ENCODE measurements at places on chromosomes 2 and 18. TPM values are rescaled to one million over a fixed set of nuclear protein-coding genes. Genes with fewer than 3 reads are reported as not detected.

The RAD51AP2 gene
- total RNA-seq: not detected

The PRSS56 gene
- total RNA-seq: not detected

The FMNL2 gene
- total RNA-seq: 29.0 TPM

The NGEF gene
- 3.3 TPM for total RNA-seq

The RNF125 gene
- 0.57 TPM for total RNA-seq

The CDH19 gene
- not detected for total RNA-seq

The C1QL2 gene
- not detected for total RNA-seq

The RGPD4 gene
- total RNA-seq: not detected

The CD207 gene
- total RNA-seq: not detected

The CCDC85A gene
- total RNA-seq: 0.74 TPM

The SKOR2 gene
- not detected for total RNA-seq

The LIMS4 gene
- total RNA-seq: 0.24 TPM

The PKDCC gene
- total RNA-seq: 12.9 TPM

The DSC3 gene
- total RNA-seq: not detected

The CTAGE1 gene
- total RNA-seq: not detected

The DLX2 gene
- 2.2 TPM for total RNA-seq

The SLC5A7 gene
- not detected for total RNA-seq

The NDC80 gene
- 56.7 TPM for total RNA-seq

The MRPS9 gene
- 45.7 TPM for total RNA-seq

The ACMSD gene
- total RNA-seq: not detected

The REEP1 gene
- 4.1 TPM for total RNA-seq

The GALR1 gene
- total RNA-seq: not detected

The TTC32 gene
- 4.8 TPM for total RNA-seq

The TCF23 gene
- total RNA-seq: not detected

The ADCYAP1 gene
- total RNA-seq: 2.7 TPM

The MMADHC gene
- 278 TPM for total RNA-seq

The MZT2B gene
- 152 TPM for total RNA-seq

The ARHGAP28 gene
- total RNA-seq: 3.6 TPM

The COL4A3 gene
- total RNA-seq: not detected

The UGT1A10 gene
- 8.2 TPM for total RNA-seq

The ST3GAL5 gene
- total RNA-seq: 31.9 TPM

The CAVIN2 gene
- 0.06 TPM for total RNA-seq

The DPP10 gene
- not detected for total RNA-seq

The TMEM247 gene
- not detected for total RNA-seq

The TMEM178A gene
- total RNA-seq: 1.3 TPM

The REG1B gene
- total RNA-seq: not detected

The SERPINB10 gene
- 1.5 TPM for total RNA-seq

Measured in Daoy (cell line).